ENCODE measurements at places on chromosomes 4 and X.

DNA sequence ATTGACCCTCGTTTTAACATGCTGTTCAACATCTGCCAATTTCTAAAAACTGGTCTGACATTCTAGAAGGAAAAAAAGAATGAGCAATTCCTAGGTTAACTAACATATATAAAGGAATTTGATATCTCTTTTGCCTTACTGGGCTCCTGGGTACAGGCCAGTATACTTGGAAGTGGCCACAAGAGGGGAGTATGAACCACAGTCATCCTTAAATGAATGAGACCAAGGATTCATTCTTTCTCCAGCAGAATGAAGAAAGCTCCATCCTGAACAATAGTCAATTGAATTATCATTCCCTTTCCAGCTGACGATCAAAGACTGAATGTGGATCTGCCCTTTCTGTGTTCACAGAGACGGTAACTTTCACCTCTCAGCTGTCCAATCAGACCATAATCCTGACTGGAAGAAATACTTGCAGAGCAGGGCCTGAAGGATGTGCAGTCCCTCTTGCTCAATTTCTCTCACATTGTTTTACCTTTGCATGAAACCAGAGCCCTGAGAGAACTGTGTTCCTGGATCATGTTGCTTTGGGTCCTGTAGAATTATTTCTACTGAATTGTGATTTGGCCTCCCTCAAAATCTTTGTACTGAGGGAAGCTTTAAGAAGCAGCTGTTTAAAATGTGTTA is 14.8 kb upstream of the SPARCL1 start:
- no peak for DNase-seq

- no peak for DNase-seq
Measured at GRCh38 chrX:6071731-6072130, 156.9 kb downstream of the NLGN4X start.

DNA sequence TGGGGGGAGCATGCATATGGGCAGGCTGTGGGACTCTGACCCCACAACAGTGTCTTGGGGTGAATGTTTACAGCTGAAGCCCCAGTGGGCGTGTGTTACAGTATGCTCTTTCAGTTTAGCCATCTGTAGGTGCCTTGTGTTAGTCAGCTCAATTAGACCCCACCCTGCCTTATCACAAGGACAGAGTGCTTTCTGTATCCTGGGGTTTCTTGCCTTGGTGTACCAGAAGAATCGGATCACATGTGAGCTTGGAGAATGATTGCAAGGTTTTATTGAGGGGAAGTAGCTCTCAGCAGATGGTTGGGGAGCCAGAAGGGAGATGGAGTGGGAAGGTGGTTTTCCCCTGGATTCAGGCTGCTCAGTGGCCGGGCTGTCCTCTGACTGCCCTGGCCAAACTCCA is 27.3 kb downstream of the SH3BGRL start:
- no peak for DNase-seq

- DNase-seq, result no peak
Measured at GRCh38 chrX:9847071-9847470, 60.8 kb downstream of the SHROOM2 start.

DNA sequence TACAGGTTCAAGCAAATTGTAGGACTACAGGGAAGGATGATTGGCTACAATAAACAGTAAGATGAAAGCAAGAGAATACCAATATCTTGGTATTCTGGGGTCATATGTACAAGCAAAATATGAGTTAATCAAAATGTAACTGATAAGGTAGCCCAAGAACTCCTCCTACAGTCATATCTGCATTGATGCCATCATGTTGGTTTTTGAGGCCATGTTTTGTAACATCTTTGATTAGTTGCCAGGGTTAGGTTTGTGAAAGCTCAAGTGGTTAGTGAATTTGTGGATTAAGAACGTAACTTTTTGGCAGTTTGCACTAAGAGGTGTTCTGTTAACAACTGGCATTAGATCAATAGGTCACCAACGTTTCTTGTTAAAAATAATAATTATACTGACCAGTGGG is 59.6 kb downstream of the USP9X start:
- DNase-seq, result no peak

DNA sequence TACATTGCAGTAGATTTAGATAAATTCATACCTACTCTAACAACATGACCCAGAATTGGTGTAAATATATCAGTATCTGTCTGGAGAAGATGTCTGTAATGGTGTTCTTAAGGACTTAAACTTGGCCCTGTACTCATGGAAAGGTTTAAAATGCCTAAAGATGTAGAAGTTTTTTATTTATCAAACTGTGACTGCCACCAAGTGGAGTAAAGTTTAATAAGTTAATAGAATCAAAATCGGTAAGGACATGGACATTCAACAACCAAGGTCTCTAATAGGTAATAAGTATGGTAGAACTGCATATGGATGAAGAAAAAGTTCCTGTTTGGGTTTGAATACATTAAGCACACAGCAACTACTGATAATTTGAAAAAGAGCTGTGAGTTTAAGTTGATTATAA is 474.0 kb upstream of the NDST3 start:
- no peak for DNase-seq

- DNase-seq, result no peak
Measured at GRCh38 chr4:31918891-31919290, 1198.7 kb downstream of the PCDH7 start.

DNA sequence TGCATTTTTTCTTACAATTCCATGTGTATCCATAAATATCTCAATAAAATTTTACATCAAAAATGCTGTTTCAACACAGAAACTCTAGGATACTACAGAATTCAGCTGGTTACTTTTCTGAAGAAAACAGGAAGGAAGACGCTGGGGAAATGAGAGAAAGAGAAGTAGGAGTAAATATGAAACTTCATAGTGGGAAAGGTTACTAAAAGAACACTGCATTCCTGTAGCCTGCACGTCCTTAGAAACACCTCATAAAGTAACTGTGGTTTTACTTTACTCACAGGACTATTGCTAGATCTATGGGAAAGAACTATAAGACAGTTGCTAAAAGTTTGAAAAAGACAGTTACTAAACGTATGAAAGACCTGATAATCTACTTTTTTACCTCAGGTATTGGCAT is 23.1 kb downstream of the ATP11C start:
- DNase-seq, result no peak

DNA sequence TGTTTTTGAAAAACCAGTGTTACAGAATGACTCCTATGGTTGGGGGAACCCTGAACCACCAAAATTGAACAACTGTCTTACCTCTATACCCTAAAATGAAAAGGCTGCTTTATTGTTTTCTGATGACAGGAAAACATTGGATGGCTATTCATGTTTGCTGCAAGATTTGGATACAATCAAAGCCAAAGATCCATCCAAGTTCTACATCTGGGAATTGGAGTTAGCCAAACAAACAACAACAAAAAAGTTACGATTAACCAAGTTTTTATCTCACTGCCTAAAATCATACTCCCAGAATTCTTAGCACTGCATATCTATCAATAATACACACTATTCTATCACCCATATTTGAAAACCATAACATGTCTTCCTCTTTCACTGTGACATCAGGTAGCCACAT is 349.7 kb upstream of the SLC7A11 start:
- no peak for DNase-seq

DNA sequence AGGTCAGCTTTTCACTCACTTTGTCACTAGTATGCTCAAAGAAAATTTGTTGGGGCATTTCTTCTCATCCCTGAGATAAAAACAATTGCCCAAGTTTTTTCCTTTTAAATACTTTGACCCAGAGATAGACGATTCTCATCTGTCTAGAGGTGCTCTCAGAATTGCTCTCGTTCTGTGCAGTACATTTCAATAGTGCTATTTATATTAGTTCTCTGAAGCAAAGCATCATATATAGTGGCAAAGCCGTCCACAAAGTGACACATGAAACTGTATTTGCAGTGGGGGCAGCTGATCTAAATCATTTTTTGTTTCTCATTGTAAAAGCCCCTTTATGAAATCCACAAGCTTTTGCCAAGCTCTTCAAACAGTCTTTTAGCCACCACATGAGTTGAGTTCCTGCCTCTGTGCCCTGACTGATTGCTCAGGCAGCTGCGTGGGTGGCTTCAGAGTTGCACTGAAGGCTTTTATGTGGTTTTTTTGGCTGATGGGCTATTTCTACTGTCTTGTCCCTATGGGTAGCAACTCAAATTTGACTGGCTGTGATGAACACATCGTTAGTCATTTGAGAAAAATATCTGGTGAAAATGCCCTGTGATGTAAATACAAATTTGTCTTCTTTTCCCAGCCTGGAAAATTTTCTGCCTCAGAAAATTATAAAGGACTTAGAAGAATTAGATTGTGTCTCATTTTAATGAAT is 119.1 kb upstream of the OTUD4 start:
- peak; percentile 73 for DNase-seq

DNA sequence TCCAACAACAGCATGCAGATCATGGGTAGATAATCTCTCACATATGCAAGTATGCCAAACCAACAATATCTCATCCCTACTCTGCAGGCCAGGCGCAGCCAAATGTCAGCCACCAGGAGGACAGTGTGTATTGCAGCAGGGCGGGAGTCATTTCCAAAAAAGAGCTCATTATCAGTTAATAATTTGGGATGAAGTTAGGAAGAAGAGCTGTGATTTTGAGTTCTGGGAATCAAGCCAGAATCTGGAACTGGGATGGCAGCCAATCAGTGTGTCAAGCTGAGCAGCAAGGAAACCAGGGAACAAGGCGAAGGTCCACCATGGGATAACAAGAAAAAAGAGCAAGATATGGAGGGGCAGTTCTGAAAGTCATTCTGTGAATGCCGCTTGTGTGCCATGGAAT is 88.2 kb upstream of the CAMK2D start:
- DNase-seq, result no peak

DNA sequence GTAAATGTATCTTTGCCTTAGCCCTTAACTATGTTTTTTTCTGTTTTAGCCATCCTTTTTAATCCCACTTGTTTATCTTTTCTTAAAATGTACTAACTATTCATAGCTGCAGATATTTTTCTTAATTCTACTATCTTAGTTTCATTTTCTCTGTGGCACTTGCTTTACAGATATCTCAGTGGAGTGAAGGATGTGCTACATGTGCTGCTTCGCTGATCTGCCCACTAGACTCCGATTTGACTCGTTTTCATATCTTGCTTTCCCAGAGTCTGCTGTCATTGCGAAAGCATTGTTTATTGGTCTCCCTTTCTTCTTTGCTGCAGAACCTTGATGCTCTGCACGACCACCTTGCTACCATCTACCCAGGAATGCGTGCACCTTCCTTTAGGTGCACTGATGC is 30.6 kb downstream of the GUCY1B1 start:
- no peak for DNase-seq

DNA sequence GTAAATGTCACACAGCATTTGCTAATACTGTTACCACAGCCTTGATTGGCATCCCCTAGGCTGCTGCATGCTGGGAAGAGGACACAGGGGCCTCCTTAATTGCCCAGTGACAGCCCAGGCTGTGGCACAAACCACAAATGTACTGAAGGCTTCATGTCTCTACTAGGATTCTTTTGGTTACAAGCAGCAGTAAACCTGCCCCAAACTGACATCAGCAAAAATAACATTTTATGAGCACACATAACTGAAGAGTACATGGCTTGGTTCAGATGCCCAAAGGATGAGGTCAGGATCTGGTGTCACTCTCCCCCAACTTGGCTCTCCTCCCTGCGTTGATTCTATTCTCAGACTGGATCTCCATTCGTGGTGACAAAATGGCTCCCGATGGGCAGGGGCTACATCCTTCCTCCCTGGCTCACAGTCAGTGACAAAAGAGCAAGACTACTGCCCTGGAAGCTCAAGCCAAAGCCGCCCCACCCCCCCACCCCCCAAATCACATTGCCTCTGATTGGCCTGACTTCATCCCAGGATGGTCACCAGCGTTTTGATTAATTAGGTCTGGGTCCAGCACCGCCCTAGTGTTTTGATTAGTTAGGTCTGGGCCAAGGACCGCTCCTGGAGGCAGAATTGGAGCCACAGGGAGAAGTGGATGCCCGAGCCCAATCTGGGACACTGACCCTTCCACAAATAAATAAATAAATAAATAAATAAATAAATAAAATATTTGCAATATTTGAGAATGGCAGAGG is 180.5 kb upstream of the RBPJ start:
- DNase-seq, result no peak

- no peak for DNase-seq
Measured at GRCh38 chr4:29972121-29972520, 748.0 kb upstream of the PCDH7 start.

GRCh38 chr4:126106658-126107057 is 791.9 kb downstream of the FAT4 start:
- DNase-seq, result no peak

GRCh38 chr4:17511051-17511450 is 839 bp downstream of the QDPR start:
- DNase-seq, result no peak

- no peak for DNase-seq
Measured at GRCh38 chr4:125773931-125774330, 459.2 kb downstream of the FAT4 start.

- DNase-seq, result no peak
Measured at GRCh38 chr4:26032630-26033317, 118.8 kb downstream of the SMIM20 start.

DNA sequence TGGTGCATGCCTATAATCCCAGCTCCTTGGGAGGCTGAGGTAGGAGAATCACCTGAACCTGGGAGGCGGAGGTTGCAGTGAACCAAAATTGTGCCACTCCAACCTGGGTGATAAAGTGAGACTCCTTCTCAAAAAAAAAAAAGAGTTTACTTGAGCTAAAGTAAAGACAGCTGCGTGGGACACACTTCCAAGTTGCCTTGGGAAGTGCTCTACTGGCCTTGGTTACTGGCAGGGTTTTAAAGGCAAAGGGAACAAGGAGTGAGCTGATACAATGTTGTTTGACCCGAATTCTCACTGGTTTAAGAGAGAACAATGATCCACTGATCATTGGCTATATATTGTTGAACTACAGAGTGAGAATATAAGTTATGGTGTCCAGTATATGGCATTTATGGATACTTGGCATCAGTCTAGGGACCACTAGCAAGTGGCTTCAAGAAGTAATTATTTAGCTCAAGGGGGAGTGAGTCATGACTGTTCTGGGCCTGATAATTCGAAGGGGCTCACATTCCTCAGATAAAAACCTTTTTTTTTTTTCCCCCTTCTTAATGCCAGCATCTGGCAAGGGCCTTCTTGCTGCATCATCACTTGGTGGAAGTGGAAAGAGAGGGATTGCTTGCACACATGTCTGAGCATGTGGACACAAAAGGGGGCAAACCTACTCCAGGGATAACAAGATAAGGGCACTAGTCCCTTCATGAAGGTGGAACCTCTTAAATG is 32.3 kb downstream of the GRK4 start:
- no peak for DNase-seq

DNA sequence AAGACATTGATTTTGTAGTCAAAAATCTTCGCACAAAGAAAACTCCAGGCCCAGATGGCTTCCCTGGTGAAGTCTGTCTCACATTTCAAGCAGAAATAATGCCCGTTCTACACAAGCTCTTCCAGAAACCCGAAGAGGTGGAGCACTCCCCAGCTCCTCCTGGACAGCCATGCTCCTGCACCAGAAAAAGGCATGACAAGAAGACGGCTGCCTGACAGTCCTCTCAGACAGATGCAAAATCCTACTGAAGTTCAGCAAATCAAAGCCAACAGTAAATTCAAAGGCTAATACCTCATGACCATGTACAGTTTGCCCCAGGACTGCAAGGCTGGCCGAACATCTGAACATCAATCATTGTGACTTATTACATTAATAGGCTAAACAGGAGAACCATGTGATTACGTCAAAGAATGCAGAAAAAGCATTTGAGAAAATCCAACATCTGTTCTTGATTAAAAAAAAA is 30.8 kb upstream of the MXD4 start:
- DNase-seq, result no peak

All from stimulated activated CD4-positive, alpha-beta T cell treated with anti-CD3 and anti-CD28 coated beads, Interleukin-15, amount 100 ng/mL, for 48 hours (primary cell).